ENCODE measurements at places on chromosomes 1 and 21. TPM values are rescaled to one million over a fixed set of nuclear protein-coding genes. Genes with fewer than 3 reads are reported as not detected.

Gene PRMT6
- 15.3 TPM for total RNA-seq

- no peak overlapping the region for H3K4me3 ChIP-seq
- no peak for DNase-seq
- H3K4me1 ChIP-seq = no peaks in the 10 kb centered on the region
Measured at GRCh38 chr1:174075245-174075692, 53.1 kb upstream of the RC3H1 start.

DNA sequence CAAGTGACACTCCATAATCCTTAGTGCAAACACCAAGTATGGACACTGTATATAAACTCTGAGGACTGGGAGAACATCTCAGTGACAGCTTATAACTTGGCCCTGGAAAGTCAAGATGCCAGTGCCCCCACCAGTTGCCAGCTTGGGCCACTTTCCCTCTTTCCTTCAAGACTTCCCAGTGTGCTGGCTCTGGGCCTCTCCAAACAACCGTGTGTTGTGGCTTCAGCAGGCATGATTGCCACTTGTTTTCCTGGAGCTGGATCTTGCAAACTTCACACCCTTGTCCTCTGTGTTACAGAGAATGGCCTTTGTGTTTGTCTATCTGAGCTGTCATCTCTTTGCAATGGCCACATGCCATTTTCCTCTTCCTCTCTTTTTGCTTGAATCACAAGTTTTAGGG lies 37.0 kb downstream of the CCDC185 start:
- no peak for DNase-seq
- no peak overlapping the region for H3K4me3 ChIP-seq

GRCh38 chr1:44270686-44271628 lies 57.7 kb downstream of the DMAP1 start:
- H3K4me1 ChIP-seq = no peaks in the 10 kb centered on the region
- H3K27me3 ChIP-seq = no peaks in the 10 kb centered on the region
- no peak for DNase-seq
- H3K4me3 ChIP-seq = no peak overlapping the region
- no peak overlapping the region for H3K27ac ChIP-seq

DNA sequence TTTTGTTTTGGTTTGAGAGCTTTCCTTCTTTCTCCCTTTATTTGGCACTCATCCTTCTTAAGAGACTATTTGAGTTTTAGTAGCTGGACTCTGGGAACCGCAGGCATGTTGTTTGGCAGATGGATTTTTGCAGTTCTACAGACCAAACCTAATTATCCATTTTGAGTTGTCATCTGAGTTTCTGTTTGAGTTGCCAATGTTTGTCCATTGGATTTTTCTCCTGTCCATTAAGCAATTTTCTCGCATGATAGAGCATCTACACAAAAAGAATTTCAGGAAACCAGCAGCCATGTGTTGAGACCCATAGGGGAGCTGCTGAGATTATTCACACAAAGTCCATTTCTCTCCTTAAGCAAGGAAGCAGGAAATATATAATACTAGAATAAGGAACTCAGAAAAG lies 17.2 kb upstream of the CXADR start:
- H3K27me3 ChIP-seq = no peaks in the 10 kb centered on the region
- H3K36me3 ChIP-seq = no peaks in the 10 kb centered on the region
- H3K27ac ChIP-seq = no peak overlapping the region

DNA sequence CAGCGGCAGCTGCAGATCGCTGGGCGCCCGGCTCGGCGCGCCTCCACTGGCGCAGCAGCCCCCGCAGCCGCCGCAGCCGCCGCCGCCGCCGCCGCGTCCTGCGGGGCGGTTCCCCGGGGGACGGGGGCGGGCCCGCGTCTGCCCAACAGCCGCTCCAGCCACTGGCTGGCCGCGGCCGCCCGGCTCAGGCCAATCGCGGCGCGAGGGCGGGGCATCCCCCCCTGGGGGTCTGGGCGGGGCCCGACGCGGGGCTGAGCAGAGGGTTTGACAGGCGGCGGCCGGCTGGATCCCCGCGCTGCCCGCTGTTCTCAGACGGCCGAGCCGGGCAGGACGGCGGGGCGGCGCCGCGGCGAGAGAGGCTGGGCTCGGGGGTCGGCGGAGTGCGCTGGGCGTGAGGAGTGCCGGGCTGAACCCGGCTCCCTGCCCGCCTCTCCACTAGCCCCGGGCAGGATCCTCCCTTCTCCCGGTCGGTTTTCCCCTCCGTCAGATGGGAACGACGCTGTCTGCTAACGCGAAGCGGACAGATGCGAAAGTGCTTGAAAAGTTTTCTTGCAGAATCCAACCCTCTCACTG lies at the start of gene GLIS1:
TSS of gene GLIS1 (minus strand) at position 56 of the 573 bp plus-strand sequence. CDS start 1,100 bp downstream, outside the sequence.
- no peaks in the 10 kb centered on the region for H3K36me3 ChIP-seq
- peaks cover 10% of the 10 kb centered on the region for H3K4me1 ChIP-seq
- peak within 1 kb of the TSS; percentile 22 for H3K4me3 ChIP-seq
- no peak within 1 kb of the TSS for H3K27ac ChIP-seq

All from uterus (tissue), 4 donors.